ENCODE measurements at places on chromosomes 3 and 15.
A peak's percentile ranks its signal among the peaks of the same experiment; 100 is the strongest.

DNA sequence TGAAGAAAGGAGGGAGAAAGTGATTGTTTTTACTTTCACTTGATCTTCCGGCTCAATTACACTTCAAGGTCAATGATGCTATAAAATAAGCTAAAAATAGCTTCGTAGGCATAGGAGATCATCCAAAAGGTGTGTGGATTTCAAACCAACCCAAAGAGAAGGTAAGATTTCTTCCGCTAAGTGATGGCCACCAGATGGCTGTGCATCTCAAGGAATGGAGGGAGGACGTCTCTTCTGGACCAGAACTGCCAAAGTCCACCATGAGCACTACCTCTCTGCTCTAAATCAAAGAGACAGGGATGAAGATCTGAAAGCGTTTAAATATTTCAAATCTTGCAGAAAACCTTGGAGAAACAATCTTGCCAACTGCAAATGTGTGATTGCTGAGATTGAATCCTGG lies 199.1 kb upstream of the ZPLD1 start:
- DNase-seq: no peak

DNA sequence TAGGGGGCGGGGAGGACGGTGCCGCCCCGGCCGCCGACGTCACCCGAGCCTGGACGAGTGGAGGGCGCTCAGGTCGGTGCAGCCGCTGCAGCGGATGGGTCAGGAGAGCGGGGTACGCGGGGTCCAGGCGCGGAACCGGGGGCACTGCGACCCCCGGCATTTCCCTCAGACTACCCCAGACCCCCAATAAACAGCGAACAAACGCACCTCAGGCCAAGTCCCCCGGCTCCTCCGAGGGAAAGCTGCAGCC lies 78.9 kb downstream of the IQSEC1 start:
- no peak for DNase-seq

DNA sequence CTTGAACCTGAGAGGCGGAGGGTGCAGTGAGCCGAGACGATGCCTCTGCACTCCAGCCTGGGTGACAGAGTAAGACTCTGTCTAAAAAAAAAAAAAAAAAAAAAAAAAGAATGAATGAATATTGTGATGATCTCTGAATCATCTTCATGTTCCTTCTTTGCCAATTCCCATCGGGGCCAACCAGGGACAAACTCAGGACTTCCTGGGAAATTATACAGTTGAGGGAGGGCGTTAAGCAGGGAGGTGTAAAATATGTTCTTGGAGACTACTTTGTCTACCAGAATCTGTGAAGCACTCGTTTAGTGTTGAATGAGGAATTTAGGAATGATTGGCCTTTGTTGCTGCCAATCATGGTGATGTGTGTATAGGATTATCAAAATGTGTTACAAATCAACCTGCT lies 210.6 kb downstream of the PTPRG start:
- DNase-seq: no peak

DNA sequence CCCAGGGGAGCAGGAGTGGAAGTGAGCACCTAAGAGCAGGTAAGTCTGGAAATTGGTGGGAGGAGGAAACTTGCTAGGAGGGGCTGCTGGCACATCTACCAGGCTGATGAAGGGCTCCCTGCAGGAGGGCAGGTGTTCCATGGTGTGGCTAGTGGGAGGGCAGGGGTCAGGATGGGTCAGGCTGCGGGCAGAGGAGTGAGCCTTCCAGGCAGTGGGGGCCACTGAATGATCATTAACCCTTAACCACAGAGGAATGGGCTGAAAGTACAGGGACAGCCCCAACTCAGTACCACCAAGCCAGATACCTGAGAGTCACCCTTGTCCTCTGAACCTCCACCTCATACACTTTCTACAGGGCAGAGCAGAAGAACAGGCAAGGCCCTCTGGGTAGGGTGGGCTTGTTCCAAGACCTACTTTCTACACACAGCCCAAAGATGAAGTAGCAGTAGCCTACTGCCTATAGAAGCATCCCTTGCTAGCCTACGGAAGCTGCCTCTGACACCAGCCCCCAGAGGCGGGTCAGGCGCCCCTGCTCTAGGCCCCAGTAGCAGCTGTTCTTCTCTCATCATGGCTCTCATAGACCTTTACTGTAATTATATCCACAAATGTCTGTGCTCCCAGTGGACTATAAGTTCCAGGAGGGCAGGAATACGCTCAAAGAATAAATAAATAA lies 4.6 kb downstream of the RAB6B start:
- no peak for DNase-seq

DNA sequence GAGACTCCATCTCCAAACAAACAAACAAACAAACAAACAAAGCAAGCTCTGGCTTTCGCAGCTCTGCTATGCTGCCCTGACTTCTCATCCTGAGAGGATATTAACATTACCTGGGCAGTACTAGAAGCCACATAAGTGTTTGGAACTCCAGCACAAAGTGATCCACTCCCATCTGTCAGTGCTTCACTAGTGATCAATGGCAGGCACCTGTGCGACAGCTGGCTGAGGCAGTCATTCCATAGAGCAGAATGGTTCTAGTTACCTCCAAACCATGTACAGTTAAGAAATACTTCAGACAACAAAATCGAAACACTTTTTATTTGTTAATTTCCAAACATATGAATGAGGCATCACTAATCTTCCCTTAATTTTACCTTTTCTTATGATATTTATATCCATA lies 2.8 kb upstream of the MB21D2 start:
- no peak for DNase-seq

- DNase-seq: no peak
Observed at GRCh38 chr3:189204167-189204866, 32.5 kb downstream of the TPRG1 start.

DNA sequence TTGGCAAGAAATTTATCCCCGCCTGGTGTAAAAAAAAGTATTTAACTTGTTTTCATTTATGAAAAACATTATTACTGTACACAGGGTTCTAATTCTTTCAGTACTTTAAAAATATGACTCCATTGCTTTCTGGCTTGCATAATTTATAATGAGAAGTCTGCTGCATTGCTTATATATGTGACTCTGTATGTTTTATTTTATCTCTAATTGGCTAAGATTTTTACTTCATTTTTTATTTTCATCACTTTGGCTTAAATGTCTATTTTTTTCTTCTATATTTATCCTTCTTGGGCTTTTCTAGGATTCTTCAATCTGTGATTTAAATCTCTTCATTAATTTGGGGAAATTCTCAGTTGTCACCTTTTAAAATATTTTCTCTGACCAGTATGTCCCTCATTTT lies 636.6 kb upstream of the NR2F2 start:
- DNase-seq: no peak

DNA sequence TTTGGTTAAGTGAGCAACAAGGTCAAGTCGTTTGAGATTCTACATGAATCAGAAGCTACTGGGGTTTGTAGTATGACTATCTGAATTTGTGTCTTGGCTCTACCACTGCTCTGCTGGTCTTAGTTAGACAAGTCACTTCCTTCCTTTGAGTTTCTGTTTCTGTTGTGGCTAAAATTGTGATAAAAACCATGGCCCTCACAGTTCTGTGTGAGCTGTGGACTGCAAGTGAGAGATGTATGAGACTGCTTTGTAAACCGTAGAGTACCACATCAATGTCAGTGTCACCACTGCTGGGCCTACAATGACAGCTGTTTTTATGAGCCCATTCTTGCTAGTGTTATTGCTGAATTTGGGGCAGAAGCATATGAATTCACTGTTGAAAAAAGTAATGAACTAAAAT lies 32.7 kb downstream of the RARB start:
- no peak for DNase-seq

GRCh38 chr15:63134245-63134985 lies 12.8 kb downstream of the LACTB start:
- DNase-seq: peak; percentile 61

DNA sequence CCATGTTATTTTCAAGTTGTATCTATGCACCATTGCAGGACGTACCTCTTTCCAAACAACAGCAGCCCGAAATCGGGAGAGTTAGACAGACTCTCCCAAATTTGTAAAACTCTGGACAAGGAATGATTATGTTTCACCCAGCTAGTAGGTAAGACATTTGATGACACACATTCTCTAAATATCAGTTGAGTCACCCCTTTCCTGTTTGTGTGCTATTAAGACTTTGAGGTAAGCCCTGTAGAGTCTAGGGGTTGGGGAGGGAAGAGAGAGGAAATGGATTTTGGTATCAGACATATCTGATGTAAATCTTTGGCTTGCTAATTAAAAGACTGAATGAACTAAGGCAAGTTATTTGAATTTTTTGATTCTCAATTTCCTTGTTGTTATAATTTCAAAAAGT lies 999.0 kb downstream of the TUSC7 start:
- DNase-seq: no peak

GRCh38 chr3:155995525-155996370 lies 124.6 kb upstream of the KCNAB1 start:
- DNase-seq: no peak

DNA sequence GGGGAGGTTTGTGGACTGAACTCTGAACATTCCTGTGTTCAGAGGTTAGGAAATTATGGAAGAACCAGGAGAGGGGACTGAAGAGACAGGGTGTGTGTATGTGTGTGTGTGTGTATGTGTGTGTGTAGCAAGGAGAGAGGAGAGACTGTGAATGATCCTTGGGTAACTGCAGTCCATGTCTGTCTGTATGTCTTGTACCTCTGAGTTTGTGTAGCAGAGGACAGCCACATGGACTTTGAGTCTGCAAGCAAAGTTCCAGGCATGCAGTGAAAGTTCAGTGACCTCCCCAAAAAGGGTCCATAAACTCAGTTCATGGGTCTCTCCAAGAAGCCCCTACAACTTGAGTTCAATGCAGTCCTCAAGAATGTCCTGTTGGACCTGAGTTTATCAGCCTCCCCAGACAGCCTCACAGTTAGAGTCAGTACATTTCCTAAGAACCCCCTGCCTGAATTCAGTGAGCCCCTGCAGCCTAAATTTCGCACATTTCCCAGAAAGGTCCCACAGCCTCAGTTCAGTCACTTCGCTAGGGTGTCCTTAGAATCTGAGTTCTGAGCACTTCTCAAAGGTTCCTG lies 28.3 kb upstream of the HERC1 start:
- DNase-seq: no peak

- DNase-seq: no peak
Observed at GRCh38 chr3:40173227-40173721, 136.2 kb upstream of the EIF1B start.

GRCh38 chr3:79930196-79930595 lies 162.4 kb upstream of the ROBO1 start:
- DNase-seq: no peak

DNA sequence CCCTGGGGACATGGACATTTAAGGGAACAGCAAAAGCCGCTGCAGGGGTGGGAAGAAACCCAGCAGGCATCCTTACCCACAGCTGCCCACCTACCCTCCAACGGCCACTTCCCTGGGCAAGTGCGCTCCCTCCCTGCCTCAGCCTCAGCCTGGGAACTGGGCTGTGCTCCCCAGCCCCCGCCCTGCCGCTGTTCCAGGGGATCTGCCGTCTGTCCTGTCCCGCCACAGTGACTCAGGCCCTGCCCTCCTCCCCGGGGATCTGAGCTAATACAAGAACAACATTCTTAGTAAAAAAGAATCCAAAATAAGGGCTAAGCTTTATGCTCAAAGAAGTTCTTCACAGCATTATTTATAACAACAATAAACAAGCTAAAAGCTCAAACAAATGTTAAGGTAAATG lies 7.4 kb upstream of the IQSEC1 start:
- no peak for DNase-seq

DNA sequence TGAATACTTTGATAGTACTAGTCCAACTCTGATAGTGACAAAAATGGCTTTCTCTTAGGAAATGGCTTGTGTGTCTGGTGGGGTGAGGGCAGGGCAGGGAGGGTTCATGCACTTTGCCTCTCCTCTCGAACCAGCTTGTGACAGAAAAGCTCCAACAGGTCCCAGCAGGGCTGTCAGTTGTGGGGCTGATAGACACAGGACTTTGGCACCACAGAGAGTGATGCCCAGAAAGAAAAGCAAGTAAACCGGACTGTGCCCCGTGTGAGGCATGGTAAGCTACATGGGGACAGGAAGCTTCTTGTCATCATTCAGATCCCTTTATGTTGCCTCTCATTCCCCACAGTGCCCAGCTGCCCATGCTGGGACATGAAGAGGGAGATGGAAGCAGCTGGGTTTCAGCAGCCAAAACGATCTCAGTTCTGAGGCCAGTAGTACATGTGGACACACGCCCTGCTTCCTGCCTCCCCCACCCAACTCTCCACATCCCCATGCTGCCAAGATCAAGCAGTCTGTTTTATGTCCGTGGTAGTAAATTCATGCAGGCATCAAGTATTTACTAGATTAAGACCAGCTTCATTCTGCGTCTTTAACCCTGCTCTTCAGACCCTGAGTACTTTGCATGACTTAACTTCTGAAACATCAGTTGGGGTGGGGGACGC lies 29.7 kb upstream of the LIPC start:
- DNase-seq: no peak

DNA sequence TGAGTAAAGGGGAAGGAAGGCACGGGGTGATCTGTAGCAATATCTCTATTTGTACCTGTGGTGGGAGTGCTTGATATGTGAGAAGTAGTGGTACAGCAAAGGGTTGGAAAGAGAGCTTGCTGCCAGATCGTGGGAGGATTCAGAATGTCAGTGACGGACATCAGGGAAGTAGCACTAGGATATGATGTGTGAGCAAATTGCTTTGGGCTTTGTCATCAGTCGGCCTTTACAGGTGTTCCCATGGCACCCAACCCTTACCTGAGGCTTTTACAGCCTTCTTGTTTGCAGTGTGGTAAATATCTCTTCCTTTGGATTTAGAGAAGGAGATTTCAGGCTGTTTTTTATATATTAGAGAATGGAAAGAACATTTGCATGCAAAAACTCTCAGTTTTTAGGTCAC lies 29.8 kb downstream of the IL1RAP start:
- no peak for DNase-seq

GRCh38 chr3:143648708-143649107 lies 199.6 kb downstream of the SLC9A9 start:
- DNase-seq: no peak

GRCh38 chr3:122080207-122080587 lies 25.0 kb downstream of the CD86 start:
- no peak for DNase-seq

DNA sequence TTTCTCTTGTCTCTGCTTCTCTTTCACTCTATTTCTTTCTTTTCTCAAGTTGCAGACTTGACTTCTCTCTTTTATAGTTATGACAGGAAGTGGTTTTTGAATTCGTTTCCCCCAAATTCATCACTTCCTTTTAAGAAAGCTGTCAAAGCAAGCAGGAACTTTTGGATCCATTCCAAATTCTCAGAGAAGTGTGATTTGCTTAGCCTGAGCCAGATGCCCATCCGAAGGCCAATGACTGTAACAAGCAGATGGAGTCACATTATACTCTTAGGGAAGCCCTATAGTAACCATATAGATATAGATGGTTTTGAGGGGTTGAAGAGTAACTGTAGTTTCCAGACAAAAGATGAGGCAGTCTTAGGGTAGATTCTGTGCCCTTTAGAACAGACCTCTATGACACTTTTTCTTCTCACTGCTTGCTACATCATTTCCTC lies 592.0 kb upstream of the KCNMB2 start:
- DNase-seq: peak; percentile 85

- DNase-seq: no peak
Observed at GRCh38 chr3:32848215-32848614, 30.4 kb downstream of the TRIM71 start.

GRCh38 chr3:195257454-195258448 lies 13.2 kb downstream of the XXYLT1 start:
- no peak for DNase-seq
